GM04504 (cell line): ENCODE measurements at places on chromosomes 3 and 15.

- DNase-seq: no peak
These were observed 2.8 kb downstream of the MRAS start for GRCh38 chr3:138351151-138351550.

DNA sequence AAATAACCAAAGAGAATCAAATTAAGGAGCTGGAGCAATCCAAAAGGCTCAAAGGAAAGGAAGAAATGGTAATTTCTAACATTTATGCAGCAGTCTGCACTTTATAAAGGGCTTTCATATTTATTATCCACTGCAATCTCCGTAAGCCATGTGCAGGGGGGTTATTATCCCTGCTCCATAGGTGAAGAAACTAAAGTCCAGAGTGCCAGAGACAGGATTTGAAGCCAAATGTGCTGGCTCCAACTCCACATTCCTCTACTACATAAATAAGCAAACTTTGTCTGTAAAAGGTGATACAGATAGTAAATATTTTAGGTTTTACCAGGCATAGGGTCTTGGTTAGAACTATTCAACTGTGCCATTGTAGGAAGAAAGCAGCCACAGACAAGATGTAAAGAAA, 221.4 kb downstream of the MINAR1 start:
- no peak for DNase-seq

- DNase-seq: no peak
These were observed 333.7 kb downstream of the ROBO2 start for GRCh38 chr3:77373619-77374018.

- DNase-seq: peak; percentile 54
These were observed 724.8 kb upstream of the CFAP20DC start for GRCh38 chr3:59774634-59775033.

DNA sequence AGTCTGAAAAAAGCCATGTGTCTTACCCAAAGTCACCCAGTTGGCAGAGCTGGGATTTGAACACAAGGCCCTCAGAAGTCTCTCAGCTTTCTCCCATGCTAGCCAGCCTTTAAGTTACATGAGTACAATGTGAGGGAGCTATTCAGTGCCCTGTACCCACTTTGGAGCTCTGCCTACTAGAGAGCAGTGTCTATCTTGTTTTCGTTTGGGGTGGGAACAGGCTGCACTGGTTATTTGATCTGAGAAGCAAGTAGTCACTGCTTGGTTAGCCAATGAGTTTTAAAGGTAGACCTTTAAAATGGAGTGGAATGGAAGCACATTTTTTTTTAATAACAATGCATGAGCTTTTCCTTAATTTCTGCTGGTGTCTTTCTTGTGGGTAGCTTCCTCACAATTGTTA, 231.1 kb upstream of the BHLHE40 start:
- DNase-seq: no peak

- DNase-seq: no peak
These were observed 86.8 kb upstream of the MEF2A start for GRCh38 chr15:99478977-99479376.

DNA sequence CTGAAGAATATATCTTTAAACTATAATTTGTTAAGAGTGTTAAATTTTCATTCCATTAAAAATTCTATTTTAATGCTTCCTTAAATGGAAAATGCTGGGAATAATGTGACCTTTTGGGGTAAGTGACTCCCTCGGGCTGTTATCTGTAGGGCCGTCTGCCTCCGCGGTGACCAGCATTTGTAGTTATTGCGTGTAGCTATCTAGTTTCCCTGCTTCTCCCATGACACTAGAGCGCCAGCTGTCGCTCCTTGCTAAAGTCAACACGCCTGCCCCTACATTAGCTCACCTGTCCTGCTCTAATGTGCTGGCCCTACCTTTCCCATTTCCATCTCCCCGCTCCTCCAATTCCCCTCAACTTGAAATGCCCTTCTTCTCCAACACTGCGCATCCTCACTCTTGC, 12.4 kb upstream of the CHRM5 start:
- no peak for DNase-seq

DNA sequence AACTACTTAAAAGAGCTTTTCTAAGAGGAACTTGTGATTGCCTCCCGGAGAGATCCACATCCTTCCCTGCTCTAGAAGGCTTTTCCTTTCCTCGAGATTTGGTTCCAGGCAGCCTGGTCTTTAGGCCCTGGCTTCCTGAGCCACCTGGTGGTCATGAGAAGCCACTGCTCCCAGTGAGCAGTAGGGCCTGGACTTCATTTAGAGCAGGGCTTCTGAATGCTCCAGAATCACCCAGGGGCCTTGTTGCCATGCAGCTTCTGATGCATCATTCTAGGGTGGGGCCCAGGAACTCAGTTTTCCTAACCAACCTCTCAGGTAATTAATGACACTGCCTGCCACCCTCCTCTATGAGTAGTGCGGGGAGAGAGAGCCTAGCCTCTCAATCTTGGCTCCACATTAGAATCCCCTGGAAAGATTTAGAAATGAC, 29.6 kb downstream of the PSMD6 start:
- peak; percentile 49 for DNase-seq

GRCh38 chr3:3778641-3779270, 20.5 kb upstream of the LRRN1 start:
- no peak for DNase-seq

DNA sequence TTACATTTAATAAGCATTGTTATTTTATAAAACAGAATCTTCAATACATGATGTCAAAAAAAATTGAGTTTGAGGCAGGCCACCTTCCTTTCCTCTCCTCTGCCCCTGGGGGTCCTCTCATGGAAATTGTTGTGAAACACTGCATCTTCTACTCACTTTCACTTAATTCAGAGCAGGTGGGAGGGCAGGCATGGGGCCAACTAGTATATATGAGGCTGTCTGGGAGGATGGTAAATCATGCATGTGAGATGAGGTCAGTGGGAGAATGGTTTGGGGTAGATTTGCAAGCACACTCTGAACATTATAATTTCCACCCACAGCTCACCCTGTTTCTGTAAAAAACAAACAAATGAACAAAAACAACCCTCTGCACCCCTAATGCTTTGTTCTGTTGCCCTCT, 10.4 kb upstream of the CCDC14 start:
- no peak for DNase-seq

- no peak for DNase-seq
These were observed 206.3 kb downstream of the LSAMP start for GRCh38 chr3:116238846-116239565.

- no peak for DNase-seq
These were observed 22.7 kb upstream of the CHL1 start for GRCh38 chr3:173886-174285.

GRCh38 chr3:52277071-52277964, 1.1 kb downstream of the WDR82 start:
- DNase-seq: no peak
